Stimulated activated CD4-positive, alpha-beta T cell treated with anti-CD3 and anti-CD28 coated beads, TNF-alpha, amount 100 ng/mL, for 24 hours (primary cell): ENCODE measurements at places on chromosomes 3 and 15.

GRCh38 chr15:83287541-83288027, 3.1 kb upstream of the BNC1 start:
- no peak for DNase-seq

GRCh38 chr3:187852842-187853730, 107.8 kb upstream of the BCL6 start:
- DNase-seq: no peak

DNA sequence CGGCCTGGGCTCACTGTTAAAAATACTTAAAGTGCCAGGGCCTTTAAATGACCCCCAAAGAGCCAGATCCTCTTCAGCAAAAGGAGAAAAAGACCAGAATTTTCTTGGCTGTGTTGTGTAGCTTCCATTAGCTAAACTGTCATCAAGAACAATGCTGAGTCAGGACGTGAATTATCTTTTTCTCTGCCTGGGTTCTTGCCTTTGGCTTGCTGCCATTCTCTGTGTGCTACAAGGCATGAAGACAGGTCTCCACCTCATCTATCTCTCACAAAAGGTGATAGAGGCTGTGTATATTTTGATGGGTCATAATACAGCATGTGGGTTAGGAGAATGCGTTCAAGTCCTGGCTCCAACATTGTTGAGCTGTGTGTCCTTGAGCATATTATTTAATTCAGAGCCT, 52.4 kb upstream of the SELENOK start:
- no peak for DNase-seq

GRCh38 chr3:100756441-100756840, 47.1 kb downstream of the TFG start:
- DNase-seq: no peak

DNA sequence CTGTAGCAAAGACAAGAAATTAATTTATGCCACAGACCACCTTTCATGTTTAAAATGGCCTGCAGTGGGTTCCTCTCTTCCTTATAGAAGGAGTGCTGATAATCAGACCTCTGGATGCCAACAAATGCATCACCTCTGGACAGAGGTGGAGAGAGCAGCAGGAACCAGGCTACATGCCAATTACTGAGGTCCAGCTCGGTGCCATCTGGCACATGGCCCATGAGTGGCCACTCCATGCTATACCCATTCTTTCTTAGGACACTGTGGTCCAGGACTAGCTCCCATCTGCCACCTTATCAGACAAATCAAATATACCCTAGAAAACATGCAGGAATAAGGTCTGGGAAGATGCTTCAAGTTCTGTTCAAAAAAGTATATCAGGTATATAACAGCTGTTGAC, 60.7 kb downstream of the TBC1D2B start:
- DNase-seq: no peak

DNA sequence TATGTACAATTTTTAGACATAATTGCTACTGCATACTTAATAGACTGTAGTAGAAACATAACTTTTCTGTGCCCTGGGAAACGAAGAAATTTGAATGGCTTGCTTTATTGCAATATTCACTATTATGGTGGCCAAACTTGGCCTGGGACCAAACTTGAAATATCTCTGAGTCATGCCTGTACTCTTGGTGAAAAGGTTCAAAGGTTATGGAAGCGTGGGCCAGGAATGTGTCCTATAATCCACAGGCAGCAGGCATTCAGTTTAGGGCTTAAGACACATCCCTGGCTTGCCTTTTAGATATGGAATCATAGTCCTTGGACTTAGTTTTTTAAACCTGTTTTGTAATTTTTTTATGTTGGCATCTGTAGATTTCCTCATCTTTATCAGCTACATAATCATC, 124.3 kb downstream of the LRIG1 start:
- DNase-seq: no peak

- no peak for DNase-seq
Observed at GRCh38 chr3:121659586-121659985, 1.1 kb downstream of the HCLS1 start.

DNA sequence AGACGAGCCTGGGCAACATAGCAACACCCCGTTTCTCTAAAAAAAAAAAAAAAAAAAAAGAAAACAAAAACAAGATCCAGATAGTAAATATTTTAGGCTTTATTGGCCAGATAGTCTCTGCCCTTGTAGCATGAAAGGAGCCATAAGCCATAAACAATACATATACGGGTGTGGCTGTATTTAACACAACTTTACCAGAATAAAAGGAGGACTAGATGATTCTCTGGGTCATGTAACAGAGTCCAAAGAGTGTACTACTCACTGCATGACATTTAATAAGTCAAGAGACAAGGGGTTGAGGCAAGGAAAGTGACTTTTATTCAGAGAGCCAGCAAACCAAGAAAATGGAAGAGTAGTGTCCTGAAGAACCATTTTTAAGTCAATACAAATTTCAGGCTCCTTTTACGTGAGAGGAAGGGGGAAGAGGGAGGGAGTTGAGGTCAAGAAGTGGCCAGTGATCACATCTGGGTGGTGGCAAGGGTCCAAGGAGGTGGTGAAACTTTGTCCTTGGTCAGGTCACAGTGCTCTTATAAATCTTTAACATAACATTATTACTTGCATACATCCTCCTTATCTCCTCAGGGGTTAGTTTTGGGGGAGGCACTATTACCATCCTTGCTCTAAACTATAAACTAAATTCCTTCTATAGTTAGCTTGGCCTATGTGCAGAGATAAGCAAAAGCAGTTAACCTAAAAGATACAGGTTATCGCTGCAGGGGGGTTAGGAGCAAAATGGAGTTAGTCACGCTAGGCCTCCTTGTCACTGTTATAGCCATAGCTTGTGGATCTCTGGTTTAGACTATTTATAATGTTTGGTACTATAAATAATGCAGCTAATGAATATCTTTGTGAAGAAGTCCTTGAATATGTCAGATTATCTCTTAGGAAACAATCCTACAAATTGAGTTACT, 46.1 kb downstream of the METTL6 start:
- DNase-seq: no peak

GRCh38 chr15:71437919-71438318, 322.6 kb downstream of the THSD4 start:
- DNase-seq: no peak

DNA sequence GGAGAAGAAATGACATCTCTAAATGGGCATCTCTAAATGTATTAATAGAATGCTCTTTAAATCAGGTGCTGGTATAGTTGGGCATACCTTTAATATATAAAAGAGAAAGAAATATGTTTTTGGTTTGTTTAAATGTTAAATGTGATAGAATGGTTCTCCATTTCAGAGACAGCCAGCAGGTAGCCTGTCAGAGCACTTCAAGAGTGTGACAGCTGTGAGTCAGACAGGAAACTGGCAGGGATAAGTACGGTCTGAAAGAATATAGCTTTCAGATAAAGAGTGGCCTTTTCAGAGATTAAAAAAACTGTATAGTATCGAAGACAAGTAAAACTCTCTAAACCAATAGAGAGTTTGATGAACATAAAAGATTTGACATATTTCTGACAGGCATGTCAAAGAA, 654.1 kb downstream of the IGSF11 start:
- no peak for DNase-seq

- no peak for DNase-seq
Observed at GRCh38 chr15:85777250-85778106, 17.2 kb downstream of the KLHL25 start.

GRCh38 chr3:142958707-142959106, 4.8 kb downstream of the PAQR9 start:
- DNase-seq: no peak

GRCh38 chr15:77030048-77030927, 35.4 kb downstream of the PSTPIP1 start:
- no peak for DNase-seq
